Suprapubic skin (tissue), 4 donors: ENCODE measurements at places on chromosomes 3 and 15.

GRCh38 chr3:191963182-191963581 is 502.2 kb downstream of the PYDC2 start:
- DNase-seq, result no peak

DNA sequence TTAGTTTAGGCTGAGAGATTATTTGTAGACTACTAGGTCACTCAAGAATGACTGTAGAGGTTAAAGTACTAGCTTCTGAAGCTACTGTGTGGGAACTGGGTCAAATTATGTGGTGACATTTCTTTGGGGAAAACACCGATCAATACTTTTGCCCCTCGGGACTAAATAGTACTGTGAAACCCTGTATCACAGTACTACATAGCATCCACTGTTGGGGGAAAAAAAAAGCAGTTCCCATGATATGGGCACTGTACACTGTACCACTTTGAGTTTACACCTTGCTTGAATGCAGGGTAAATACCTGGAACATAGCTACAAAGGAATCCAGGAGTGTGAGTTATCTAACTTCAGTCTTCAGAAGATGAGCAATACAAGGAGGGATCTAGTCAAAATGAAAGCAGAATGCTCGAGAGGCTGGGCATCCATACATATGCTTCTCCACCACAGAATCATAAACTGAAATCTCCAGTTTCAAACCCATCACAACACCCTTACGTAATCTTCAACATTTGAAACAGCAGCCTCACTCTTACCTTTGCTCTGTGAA is 311.4 kb downstream of the UNC13C start:
- no peak for DNase-seq

GRCh38 chr3:150132101-150132749 is 161.5 kb upstream of the PFN2 start:
- DNase-seq, result no peak

- no peak for DNase-seq
Measured at GRCh38 chr15:29089731-29090616, 179.6 kb downstream of the NSMCE3 start.

GRCh38 chr3:119098619-119099222 is 47.2 kb upstream of the TEX55 start:
- DNase-seq, result no peak

DNA sequence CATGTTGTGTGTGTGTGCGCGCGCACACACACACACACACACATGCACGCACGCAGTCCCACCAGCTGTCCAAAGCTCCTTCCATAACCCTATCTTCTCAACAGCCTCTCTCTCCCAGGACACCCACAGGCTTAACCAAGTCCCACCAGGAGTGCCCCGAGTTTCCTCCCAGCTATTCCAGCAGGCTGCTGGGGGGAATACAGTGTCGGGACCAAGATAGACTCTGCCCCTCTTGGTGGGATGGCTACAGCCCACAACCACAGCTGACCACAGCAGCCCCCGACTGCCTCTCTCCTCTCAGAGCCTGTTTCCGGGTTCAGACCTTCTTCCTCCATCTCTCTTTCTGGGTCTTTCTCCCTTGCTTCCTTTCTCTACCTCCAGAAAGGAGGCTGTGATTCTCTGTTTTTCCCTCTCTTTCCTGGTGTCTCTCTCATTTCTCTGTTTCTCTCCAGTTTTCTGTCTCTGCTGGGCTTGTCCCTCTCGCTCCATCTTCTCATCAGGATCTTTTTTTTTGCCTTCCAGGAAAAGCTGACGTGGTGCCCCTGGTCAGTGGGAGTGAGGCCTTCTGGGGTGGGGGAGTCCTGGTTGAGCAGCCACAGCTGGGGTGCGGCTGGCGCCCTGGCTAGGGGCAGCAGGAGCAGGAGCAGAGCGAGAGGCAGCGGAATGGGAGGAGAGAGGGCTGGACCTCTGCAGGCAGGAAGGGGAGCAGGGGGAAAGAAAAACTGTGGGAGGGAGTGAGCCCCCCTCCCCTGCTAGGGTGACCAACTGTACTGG is 3.3 kb upstream of the ISLR start:
- DNase-seq, result no peak

- no peak for DNase-seq
Measured at GRCh38 chr3:188400494-188401243, 246.7 kb downstream of the LPP start.

- no peak for DNase-seq
Measured at GRCh38 chr15:69117431-69117871, 43.0 kb upstream of the GLCE start.

GRCh38 chr15:47974724-47975123 is 146.1 kb upstream of the SLC24A5 start:
- no peak for DNase-seq

- no peak for DNase-seq
Measured at GRCh38 chr3:170414202-170414663, 4.4 kb upstream of the CLDN11 start.

- no peak for DNase-seq
Measured at GRCh38 chr3:78888635-78889034, 879.2 kb downstream of the ROBO1 start.

DNA sequence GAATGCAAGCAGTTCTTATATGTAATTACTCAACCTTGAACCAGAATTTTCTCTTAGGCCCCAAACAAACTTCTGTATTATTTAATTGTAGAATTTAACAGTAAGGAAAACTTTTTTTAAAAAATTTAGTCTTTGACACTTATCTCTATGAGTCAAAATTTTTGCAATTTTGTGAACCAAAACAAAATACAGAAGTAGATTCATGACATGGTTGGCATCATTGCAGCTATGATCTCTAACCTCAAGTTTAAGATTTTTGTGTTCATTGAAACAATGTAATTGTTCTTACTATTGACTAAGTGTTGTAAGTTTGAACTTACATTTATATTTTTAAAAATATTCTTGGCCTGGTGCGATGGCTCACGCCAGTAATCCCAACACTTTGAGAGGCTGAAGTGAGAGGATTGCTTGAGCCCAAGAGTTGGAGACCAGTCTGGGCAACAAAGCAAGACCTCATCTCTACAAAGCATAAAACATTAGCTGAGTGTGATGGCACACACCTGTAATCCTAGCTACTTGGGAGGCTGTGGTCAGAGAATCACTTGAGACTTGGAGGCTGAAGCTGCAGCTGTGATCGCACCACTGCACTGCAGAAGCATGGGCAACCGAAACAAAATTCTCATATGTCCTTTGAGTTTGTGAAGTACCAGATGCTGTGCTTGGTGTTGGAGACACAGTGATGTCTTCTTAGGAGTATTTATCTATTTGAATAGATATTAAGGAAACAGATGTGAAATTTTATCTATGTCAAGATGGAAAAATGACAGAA is 39.7 kb downstream of the STT3B start:
- no peak for DNase-seq

DNA sequence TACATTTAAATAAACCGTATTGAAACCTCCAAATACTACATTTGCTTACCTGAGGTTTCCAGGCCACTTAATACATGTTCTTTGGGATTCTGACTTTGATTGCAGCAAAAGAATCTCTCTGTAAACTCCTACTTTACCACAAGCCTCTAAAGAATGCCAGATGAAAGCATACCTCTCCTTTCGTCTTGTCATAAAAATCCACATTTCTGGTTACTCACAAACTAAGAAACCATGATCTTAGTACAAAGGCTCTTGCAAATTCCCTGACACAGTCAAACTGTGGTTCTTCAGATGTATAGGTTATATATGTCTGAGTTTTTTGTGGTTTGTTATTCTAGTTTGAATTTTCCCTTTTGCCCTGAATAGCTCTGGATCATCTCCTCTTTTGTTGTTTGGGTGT is 188.4 kb downstream of the RAP2B start:
- no peak for DNase-seq

- DNase-seq, result no peak
Measured at GRCh38 chr15:31042751-31043150, 51.3 kb upstream of the MTMR10 start.

GRCh38 chr15:91407269-91407889 is 307.3 kb downstream of the SV2B start:
- DNase-seq, result no peak

DNA sequence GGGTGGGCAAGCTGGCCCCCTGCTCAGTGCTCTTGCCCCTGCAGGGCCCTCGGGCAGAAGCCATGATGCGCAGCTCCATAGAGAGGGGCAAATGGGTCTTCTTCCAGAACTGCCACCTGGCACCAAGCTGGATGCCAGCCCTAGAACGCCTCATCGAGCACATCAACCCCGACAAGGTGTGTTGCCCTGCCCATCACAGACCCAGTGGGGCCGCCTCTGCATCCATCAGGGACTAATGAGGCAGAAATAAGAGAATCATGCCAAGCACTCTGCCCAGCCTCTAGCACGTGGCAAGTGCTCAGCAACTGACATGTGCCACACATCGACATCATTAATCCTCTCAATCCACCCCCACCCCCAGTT is 49.4 kb downstream of the SEMA3G start:
- no peak for DNase-seq

DNA sequence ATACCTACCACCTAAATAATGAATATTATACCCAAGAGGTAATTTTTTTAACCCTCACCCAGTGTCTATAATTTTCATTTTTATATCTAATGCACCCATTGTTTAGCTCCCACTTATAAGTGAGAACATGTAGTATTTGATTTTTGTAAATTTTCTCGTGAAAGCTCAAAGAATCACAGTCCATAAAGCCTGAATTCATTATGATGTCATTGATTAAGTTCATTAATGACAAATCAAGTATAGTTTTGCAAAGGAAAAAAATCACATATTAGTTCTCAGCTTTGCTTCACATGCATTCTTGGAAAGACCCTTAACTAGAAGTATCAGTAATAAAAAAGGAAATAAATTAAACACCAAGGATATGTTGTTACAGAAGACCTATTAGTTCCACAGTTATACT is 425.3 kb upstream of the UBE2E2 start:
- DNase-seq, result no peak

GRCh38 chr3:188905547-188905946 is 266.2 kb upstream of the TPRG1 start:
- DNase-seq, result no peak

DNA sequence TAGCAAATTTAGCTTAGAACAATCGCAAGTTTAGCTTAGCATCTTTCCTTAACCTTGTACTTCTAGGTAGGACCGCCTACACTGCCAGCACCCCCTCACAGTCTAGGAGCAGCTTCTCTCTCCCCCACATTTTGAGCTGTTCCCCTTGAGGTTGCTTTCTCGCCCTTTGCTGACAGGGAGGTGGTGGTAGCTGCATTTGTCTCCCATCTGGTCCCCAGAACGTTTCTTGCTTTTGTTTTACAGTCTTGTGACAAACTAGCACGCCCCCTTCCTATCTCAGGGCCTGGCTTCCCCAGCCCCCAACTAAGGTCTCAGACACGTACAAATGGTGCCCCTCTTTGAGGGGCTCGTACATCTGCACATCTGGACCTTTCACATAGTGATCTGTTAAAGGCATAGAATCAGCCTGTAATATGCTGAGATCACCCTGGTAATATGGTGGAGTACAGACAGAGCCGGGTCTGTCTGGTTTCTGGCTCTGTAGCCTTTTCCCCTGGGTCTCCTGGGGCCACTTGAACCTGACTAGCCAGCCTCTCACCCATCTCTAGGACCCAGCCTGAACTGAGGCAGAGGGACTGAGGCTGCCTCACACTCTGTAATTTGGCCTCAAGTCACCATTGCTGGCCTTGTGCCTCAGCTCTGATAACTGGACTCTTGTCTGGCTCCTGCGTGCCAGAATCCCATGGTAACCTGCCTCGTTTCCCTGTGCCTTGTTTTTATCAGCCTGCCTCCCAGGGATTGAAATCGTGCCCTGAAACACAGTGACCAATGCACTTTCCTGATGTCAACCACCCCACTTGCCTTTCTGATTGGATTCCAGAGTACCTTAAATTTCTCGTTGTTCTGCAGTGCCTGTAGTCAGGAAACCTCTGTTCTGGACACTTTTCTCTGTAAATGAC is 27.7 kb downstream of the CRTC3 start:
- peak; percentile 87 for DNase-seq

DNA sequence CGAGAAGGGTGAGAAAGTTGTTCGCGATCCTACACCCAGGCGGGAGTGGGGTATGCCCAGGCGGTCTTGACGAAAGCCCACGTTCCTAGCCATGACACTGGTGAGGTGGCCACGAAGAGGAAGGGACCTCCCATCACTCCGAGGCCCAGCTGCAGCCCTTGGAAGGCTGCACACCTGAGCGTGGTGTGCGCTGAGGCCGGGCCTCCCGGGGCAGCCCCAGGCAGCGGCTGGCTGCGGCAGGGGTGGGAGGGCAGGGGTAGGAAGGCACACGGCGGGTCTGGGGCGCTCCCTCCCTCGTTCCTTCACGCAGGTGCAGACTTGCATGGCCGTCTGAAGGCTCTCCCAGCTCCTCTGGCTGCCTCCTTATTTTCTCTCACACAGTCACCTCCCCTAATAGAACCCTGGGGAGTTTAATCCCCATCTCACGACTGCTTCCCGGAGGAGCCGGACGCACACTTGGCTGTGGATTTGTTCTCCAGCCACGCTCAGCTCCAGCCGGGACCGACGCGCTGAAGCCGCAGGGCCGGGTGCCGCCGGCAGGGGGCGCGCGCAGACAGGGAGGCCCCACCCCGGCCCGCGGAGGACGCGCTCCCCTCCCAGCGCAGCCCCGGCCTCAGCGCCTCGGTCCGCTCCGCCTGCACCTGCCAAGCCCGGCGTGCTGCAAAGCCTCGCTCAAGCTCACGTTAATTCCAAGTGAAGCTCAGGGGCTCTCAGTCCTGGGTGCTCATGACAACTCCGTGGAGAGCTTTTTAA is 37.8 kb upstream of the MUC4 start:
- DNase-seq, result no peak

- DNase-seq, result no peak
Measured at GRCh38 chr3:155230382-155230781, 63.1 kb downstream of the STRIT1 start.

- no peak for DNase-seq
Measured at GRCh38 chr3:115275896-115276295, 128.8 kb upstream of the ZBTB20 start.

- no peak for DNase-seq
Measured at GRCh38 chr15:63586790-63587189, 10.4 kb upstream of the FBXL22 start.

DNA sequence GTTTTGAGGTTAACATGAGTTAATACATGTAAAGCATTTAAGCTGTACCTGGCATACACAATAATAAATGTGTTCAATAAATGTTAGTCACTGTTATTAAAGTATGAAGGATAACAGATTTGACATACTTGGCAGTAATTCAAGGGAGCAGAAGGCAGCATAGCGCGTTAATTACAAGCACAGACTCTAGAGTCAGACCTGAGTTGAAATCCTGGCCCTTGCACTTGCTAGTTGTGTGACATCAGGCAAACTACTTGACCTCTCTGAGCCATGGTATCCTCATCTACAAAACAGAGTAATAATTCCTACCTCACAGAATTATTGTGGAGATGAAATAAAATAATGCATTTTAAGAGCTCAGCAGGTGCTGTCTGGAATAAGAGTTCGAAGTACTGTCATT is 5.4 kb downstream of the IFT122 start:
- no peak for DNase-seq

DNA sequence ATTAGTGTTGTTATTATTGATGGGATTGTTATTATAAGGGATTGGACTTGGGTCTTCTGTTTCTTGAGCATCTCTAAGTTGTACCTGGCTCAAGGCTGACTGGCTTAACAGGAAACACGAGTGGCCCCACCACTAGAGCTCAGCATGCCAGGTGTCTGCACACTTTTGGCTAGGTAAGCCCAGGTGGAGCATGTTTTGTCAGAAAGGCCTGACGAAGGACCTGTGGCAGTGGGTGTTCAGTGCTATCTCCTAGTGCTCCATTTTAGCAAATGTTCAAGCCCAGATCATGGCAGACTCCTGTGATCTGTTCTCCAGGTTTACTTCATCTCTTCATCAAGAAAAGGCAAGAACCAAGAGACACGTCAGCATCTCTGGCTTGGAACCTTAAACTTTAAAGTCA is 3.4 kb downstream of the MAP2K5 start:
- DNase-seq, result no peak

- DNase-seq, result no peak
Measured at GRCh38 chr3:112829046-112829445, 17.6 kb downstream of the CD200R1L start.

- no peak for DNase-seq
Measured at GRCh38 chr3:122183521-122183892, at the start of gene CASR. Gene CASR, plus strand, starts transcription at chr3:122183668. Its CDS starts 70,522 bp downstream, at chr3:122254190.
